T-helper 22 cell (primary cell): ENCODE measurements at places on chromosomes 2 and 18.

DNA sequence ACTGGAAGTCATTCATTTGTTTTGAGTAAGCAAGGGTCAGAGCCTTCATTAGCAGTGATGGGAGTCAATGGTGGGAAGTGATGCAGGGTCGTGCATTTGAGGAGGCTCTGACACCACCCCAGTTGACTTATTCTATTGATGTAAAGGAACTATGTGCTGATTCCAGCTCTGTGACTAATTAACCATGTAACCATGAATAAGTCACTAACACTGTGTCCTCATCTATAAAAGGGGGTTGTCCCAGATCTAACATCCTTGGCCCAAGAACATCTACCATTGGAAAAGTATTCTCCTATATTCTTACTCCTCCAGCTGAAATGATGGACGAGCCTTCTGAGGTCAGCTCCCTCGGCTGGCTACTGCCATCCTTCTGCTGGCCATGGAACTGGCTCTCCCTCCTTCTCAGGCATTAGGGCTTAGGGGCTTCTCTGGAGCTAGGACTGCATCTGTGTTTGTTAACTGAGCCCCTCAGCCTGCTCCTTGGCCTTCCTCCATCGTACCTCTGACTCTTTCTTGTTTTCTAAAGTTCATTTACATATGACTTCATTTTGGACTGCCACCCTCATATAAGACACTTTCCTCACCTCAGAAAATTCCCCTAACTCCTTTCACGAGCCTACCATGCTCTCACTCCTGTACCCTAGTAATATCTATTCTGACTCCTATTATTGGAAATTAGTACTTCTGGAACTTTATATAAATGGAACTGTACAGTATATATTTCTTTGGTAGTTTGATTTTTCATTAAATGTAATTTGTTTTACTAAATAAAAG lies 115.5 kb downstream of the KCTD1 start:
- DNase-seq = no peak

GRCh38 chr18:48418539-48419276 lies 9.5 kb upstream of the ZBTB7C start:
- no peak for DNase-seq

- DNase-seq = no peak
Measured at GRCh38 chr2:40372283-40372985, 79.5 kb downstream of the SLC8A1 start.

- DNase-seq = peak; percentile 53
Measured at GRCh38 chr2:203718087-203718486, 11.6 kb downstream of the CD28 start.

DNA sequence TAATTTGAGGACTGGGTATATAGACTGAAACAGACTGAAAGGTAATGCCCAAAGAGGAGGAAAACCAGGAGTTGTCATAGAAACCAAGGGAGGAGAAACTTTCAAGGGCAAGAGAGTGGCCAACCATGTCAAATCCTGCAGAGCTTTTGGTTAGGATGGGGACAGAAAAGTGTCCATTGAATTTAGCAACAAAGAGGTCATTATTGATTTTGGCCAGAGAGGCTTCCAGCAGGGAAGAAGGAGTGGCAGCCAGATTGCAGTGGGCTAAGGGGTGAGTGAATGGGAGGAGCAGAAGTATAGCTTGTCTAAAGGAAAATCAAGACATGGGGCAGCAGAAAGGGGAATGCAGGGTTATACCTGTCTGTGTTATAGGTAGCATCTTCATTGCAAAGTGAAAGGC lies 194.0 kb downstream of the CAMKMT start:
- DNase-seq = no peak

- no peak for DNase-seq
Measured at GRCh38 chr2:186103276-186103675, 364.7 kb downstream of the FSIP2 start.

DNA sequence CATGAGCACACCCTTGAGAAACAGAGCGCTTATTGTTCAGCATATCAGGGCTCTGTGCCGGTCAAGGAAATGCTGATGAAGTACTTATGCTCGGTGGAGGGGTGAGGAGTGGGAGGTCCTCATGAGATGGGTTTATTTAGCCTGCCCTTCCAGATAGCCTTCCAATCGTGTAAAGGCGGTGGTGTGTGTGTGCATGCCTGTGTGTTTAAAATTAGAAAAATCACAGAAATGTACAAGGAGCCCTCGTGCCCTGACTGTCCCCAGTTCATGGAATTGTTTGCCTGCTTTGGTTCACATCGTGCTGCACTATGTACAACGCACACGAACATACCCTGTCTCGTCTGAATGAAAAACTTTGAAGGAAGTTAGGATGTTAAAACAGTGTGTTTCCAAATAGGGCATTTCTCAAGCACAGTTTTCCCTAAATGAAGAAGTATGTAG lies 158.6 kb downstream of the AQP4 start:
- DNase-seq = no peak

- no peak for DNase-seq
Measured at GRCh38 chr18:75083131-75083530, 125.8 kb downstream of the PTGR3 start.

DNA sequence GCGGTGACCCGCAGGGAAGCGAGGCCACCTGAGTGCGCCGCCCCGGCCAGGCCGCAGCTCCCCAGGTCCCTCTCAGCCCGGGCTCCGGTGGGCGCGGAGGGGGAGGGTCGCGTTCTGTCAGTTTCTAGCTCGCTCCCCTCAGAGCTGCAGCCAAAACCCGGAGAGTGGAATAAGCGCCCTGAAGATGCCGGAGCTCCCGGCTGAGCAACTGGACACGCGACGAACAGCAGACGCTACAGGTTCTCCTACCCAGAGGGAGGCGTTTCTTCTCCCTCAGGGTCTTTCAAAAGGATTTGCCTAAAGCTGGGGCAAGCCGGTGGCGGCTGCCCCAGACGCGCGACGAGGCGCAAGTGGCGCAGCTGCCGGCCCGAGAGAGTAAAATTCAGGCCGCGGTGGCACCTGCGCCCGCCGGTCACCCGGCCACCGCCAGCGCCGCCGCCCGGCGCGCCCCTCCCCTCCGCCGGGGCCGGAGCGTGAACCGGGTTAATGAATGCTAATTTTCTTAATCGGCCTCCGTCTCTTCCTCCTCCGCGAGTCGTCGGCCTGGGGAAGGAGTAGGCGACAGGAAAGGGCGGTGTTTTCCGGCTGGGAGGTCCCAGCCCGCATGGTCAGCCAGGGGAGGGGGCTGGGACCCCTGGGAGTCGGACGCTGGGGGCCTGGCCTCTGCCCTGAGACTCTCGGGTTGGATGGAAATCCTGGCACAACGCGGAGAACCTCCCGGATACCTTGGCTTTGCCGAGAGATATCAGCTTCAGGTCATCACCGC lies 845 bp upstream of the CDC42EP3 start:
- DNase-seq = peak; percentile 43

GRCh38 chr2:37340637-37341036 lies 3.8 kb upstream of the QPCT start:
- no peak for DNase-seq

GRCh38 chr2:95030496-95030895 lies 5.0 kb downstream of the MAL start:
- no peak for DNase-seq

- no peak for DNase-seq
Measured at GRCh38 chr2:42801381-42801780, 9.0 kb upstream of the HAAO start.

- no peak for DNase-seq
Measured at GRCh38 chr2:69201259-69201658, 185.8 kb downstream of the GFPT1 start.

- DNase-seq = no peak
Measured at GRCh38 chr18:80231616-80232015, 15.7 kb downstream of the PARD6G start.

DNA sequence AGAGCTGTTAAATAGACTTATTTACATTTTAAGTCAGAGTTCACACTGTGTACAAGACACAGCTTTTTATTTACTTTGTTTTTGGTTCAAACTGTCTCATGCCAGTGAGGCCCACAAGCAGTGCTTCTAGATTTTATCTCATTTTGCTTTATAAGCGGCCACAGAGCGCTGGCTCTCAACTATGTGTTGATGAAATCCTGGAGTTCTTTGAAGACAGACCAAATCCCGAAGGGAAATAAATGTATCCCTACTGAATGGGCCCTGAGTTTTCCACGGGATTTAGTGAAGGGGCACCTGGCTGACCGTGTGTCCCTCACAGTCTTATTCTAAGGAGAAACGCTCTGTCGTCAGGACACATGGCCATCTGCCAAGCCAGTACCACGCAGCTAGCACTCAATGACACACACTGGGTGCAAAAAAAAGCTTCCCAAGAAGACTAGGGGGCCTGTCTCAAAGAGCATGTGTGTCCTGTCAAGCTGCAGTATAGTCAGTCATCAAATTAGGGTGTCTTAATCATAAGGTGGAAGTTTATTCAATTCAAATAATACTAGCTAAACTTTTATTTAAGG lies 23.4 kb downstream of the LYPD1 start:
- DNase-seq = no peak

DNA sequence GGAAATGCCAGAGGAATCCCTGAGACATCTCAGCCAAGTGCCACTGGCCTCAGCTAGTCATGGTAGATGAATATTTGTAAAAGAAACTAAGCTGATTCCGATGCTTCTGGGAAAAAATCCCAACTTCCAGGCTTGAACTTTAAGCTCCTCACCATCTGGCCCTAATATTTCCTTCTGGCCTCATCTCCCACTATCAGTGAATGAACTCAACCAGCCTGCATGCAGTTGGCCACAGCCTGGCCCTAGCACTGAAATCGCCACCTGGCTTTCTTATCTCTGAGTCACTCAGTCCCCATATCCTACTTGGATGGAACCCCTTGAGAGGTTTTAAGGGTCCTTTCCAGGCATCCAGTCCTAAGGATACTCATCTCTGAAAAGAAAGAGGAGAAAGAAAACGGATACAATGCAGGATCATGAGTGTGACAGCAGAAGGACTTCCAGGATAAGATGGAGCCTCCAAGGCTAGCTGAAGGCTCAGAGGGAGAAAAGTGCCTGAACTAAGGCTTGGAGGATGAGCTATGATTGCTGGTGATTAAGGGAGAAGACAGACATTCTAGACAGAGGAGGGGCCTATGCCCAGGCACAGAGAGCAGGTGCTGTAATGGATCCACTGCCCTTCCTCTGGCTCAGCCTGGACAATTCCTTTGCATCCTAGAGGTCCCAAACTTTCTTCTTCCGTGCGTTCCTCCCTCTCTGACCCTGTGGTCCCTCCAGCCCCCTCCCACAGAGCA lies 141.5 kb upstream of the MYCN start:
- no peak for DNase-seq

GRCh38 chr2:230153390-230153976 lies 66.3 kb downstream of the SP110 start:
- DNase-seq = no peak

GRCh38 chr2:78541451-78542267 lies 483.8 kb upstream of the REG3G start:
- no peak for DNase-seq

GRCh38 chr18:25704494-25704893 lies 352.5 kb upstream of the ZNF521 start:
- no peak for DNase-seq

- DNase-seq = no peak
Measured at GRCh38 chr2:206984206-206984605, 44.9 kb downstream of the CPO start.

- DNase-seq = no peak
Measured at GRCh38 chr2:221467610-221468009, 104.5 kb downstream of the EPHA4 start.

DNA sequence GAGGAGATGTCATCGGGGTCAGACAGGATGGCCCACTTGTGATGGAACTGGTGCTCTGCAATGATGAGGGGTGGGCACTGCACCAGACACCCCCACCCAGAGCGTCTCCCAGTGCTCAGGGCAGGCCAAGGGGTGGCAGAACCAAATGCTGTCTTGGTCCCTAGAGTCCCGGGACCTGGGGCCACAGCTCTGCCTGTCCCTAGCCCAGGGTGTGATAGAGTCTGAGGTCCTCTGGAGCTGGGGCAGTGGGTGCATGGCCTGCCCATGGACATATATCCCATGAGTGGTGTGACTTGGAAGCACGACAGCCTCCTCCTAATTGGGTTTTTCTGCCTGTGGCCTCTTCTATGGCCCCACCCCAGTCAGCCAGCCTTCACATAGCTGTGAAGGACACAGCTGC lies 6.7 kb upstream of the OTOF start:
- DNase-seq = no peak

- no peak for DNase-seq
Measured at GRCh38 chr18:40921845-40922629, 1033.0 kb upstream of the PIK3C3 start.

- DNase-seq = no peak
Measured at GRCh38 chr2:234033885-234034284, 16.6 kb upstream of the SPP2 start.

DNA sequence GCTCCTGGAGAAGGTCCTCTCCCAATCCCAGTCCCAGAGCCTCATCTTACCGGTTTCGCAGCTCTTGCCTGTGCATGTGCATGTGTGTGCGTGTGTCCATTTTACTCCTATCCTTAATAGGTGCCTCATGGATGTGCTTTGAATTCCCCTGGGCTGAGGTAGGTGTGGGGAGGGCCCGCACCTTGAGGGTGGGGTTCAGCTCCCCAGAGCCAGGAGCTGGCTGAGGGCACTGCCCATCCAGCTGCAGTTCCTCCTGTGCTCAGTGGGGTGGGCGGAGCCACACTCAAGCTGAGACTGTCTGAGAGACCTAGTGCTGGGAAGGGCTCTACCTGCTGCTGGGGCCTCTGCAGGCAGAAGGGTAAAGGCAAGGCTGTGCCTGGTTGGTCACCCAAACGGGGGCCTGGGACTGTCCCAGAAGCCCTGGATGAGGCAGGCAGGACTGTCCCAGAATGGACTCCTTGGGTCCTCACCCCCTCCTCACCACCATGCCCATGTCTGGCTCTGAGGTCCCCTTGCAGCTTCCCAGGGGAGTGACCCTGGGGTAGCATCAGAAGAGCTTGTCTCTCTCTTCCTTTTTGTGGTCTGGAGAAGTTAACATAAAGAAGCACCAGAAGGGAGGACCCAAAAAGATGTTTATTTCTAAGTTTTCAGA lies 8.9 kb downstream of the GDF7 start:
- DNase-seq = no peak

- no peak for DNase-seq
Measured at GRCh38 chr2:207805566-207806226, 36.0 kb upstream of the FZD5 start.

DNA sequence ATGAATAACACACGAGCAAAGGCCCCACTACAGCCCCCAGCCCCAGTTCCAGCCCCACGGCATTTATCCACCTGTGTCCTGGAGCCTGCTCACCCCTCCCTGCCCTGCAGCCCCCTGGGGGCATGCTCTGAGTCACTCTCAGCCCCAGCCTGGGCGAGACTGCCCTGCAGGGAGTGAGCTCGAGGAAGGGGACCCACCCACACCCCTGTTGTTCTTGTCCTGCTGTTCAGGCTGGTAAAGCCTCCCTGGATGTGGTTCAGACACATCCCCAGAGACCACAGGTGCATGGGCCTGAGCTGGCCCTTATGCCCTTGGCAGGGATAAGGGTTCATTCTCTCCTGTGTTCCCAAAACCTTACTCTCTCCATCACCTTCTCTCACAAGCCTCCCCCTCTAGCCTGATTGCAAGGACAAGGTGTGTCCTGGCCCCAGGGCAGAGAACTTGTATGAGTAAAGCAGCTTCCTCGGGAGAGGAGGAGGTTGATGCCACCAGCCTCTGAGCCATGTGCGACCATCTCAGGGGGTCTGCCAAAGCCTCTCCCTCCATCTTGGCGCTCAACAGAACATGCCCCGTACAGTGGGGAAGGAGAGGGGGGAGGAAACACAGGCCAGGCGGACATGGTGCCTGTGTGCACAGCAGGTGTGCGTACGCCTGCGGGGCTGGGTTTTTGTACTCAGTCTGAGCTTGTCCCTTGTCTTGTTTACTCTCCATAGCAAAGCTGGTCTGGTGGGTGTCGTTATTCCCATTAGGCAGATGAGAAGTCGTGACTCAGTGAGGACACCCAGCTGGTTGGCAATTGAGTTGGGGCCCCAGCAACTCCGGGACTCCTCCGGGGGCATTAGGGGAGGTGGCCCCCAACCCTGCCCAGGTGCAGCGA lies 64.4 kb downstream of the CIB4 start:
- no peak for DNase-seq
